ENCODE measurements at places on chromosomes 12 and 14.

GRCh38 chr14:42391146-42391834 is 784.6 kb downstream of the LRFN5 start:
- DNase-seq = no peak

GRCh38 chr14:56137453-56137807 is 19.2 kb downstream of the PELI2 start:
- DNase-seq = no peak

GRCh38 chr12:6779708-6780432 is 7.5 kb downstream of the LAG3 start:
- DNase-seq = no peak

DNA sequence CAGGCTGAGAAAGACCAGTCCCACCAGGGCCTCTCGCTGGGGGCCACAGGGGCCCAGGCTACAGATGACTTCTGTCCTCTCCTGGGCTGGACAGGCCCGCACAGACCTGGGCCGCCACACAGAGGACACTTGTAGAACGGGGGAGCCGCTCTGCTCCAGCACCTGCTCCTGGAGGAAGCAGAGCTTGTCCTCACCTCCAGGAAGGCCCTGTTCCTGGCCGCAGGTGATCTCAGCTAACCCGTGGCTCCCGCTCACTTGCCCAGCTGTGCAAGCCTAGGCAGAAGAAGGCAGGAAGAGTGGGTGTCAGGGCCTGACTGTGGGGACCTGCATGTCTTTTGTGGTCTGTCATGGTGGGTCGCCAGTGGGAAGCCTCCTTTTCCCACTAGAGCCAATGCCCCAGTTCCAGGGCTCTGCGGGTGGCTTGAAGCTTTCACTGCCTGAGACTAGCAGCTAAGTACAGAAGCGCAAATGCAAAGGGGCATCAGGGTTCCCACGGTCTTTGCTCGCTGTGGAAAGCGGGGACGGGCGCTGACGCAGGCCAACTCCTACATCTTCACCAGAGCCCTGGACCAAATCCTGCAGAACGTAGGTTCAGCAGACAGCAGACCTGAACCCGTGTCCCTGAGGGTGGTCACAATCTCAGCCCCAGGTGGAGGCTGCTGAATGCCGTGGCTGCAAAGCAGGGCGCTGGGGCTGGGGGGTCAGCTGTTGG is 8.8 kb upstream of the CEP170B start:
- DNase-seq = no peak

GRCh38 chr12:111322336-111323250 is 46.3 kb downstream of the PHETA1 start:
- no peak for DNase-seq

DNA sequence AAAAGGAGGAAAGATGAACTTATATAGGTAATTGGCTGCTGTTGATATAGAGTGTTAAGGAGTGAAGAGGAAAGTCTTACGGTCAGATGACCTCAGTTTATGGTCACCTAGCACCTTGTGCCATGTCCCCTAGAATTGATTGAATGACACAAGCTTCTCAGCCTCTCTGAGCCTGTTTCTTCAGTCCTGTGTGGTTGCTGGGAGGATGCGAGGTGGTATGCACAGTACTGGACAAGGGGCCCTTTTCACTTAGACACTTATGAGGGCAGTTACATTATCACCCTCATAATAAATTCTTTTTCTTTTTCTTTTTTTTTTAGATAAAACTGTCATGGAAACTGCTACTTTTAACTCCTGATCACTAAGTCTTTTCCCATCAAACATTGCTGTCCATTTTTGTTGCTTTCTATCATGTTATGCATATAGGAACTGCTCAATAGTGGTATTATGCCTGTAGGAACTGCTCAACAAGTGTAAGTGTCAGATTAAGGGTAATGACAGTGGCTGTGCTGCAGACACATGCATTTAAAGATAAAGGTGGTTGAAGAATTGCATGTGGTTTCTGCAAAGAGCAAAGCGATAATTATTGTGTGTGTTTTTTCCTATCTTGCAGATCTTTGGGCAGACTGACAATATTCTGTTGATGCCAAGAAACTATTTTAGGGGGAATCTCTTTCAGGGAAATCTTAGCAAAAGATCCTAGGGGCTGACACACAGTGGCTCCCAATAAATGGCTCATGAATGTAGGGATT is 11.6 kb downstream of the ANO6 start:
- DNase-seq = no peak

DNA sequence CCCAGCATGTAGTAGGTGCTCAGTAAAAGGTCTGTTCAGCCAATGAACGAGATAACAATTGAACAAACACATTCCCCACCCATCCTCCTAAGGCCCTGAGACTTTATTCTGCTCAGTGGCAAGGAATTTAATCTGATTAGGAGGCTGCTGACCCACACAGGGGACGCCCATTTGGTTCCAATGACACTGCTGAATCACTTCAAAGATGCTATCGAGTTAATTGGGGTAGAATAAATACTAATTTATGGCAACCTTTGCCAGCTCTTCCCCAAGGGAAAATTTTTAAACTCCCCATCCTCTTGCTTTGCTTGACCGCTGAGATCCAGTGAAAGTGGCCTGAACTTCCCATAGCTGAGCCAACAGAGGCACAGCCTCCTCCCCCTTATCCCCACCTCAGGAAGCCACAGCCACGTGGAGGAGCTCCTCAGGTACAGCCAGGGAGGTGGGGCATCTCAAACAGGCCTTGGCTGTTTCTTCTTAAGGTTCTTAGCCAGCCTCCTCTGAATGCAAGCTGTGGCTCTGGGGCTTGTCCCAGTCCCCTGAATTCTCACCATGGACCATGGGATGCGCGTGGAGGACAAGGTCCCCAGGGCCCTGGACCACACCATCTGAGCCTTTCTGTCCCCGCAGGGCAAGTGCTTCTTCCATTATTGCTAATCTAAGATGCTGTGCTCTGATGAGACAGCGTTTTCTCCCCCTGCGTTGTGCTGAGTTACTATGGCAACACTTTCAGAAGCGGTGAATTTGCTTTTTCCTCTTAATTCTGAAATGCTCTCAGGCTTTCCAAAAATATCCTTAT is 26.7 kb downstream of the C14orf132 start:
- peak; percentile 68 for DNase-seq

DNA sequence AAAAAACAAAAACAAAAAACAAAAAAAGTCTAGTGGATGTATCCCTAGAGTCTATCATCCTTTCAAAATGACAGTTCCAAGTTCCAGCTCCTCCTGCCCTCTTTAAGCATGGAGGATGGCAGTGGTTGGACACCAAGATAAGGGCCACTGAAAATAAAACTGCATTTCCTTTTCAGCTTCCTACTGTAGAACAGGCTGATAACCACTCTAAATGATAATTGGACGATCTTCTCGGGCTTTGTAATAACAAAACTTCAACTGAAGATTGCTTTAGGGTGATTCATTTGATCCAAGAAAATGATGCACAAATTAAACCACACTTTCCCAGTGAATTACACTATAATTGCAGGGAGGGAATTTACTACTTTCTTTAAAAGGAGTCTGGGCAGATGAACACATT is 42.2 kb upstream of the CRACR2A start:
- no peak for DNase-seq

- no peak for DNase-seq
Observed at GRCh38 chr14:32205984-32206383, 2.9 kb upstream of the RNU6-8 start.

DNA sequence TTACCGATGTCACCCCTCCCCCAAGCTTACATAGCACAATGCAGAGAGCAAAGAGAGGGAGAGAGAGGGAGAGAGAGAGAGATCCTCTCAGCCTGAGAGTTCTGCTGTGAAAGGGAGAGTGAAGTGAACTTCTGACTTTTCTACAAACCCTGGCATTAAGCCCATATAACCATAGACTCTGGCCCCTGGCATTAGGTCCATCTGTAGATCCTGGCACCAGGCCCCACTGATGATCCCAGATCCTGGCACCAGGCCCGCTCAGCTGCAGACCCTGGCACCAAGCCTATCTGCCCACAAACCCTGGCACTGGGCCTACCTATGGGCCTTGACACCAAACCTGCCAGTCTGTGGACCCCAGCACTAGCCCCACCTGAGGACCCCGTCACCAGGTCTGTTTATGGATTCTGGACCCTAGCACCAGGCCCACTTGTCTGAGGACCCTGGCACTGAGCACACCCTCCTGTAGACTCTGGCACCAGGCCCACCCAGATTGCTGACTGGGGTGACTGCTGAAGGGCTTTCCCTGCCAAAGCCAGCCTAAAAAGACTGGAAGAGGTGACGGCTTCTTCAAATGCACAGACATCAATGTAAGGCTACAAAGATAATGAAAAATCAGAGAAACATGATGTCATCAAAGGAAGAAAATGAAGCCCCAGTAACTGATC is 14.5 kb upstream of the KRT83 start:
- no peak for DNase-seq

Data from eye (tissue), 1 donor.